DND-41 (cell line): ENCODE measurements at places on chromosomes 6 and 20.

DNA sequence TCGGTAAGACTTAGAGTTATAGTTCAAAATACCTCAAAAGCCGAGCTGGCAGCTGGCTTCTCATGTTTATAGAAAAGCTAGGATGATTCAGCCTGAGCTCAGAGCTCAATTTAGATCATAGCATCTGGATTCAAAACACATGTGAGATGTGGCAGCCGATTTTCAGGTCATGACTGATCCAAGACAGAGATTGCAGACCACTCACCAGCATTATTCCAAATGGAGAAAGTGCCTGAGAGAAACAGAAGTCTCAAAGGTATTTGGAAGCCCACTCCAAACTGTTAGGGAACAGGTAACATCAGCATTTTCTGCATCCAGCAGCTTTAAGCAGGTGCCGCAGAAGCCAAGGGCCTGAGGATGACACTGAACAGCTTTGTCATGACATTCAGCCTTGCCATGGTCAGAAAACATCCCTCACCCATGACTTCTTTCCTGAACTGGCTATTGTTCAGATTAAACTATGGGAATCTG, 102.2 kb downstream of the BACH2 start:
- H3K27ac ChIP-seq: no peak overlapping the region
- peaks cover 5% of the 10 kb centered on the region; the same call in 1 of the 2 replicates for H3K36me3 ChIP-seq
- no peak overlapping the region for H3K4me3 ChIP-seq
- no peak for DNase-seq
- no peaks in the 10 kb centered on the region for H3K27me3 ChIP-seq

GRCh38 chr6:133428295-133428694, 187.1 kb downstream of the EYA4 start:
- no peak overlapping the region for H3K27ac ChIP-seq
- no peak overlapping the region for H3K4me3 ChIP-seq
- DNase-seq: no peak
- no peaks in the 10 kb centered on the region for H3K4me1 ChIP-seq
- H3K36me3 ChIP-seq: no peaks in the 10 kb centered on the region
- H3K27me3 ChIP-seq: no peaks in the 10 kb centered on the region

DNA sequence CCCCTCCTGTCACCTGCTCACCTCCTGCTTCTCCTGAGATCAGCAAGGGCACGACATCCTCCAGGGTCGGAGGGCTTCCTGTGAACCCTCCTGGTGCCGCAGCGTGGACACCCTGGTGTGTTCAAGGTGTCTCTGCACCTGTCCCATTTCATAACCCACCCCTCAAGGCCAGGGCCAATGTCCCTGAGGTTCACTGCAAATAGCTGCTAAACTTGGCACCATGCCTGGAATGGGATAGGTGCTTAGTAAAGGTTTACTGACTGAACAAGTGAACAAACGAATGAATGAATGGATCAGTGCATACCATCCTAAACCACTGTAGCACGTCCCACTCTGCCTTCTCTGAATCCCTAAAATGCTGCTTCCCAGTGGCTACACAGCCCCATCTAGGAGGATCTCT, 35.0 kb downstream of the SIRPA start:
- no peaks in the 10 kb centered on the region for H3K36me3 ChIP-seq
- H3K4me1 ChIP-seq: no peaks in the 10 kb centered on the region
- peaks cover 18% of the 10 kb centered on the region for H3K27me3 ChIP-seq
- no peak overlapping the region for H3K27ac ChIP-seq

- H3K27ac ChIP-seq: no peak overlapping the region
- no peaks in the 10 kb centered on the region for H3K27me3 ChIP-seq
- no peaks in the 10 kb centered on the region for H3K4me1 ChIP-seq
- no peak overlapping the region for H3K4me3 ChIP-seq
- H3K36me3 ChIP-seq: no peaks in the 10 kb centered on the region
- no peak for DNase-seq
Observed at GRCh38 chr6:23681743-23682142, 444.3 kb upstream of the NRSN1 start.

- no peaks in the 10 kb centered on the region for H3K27me3 ChIP-seq
- no peak overlapping the region for H3K4me3 ChIP-seq
- no peak for DNase-seq
- H3K4me1 ChIP-seq: no peaks in the 10 kb centered on the region
- H3K27ac ChIP-seq: no peak overlapping the region
- H3K36me3 ChIP-seq: no peaks in the 10 kb centered on the region
Observed at GRCh38 chr6:138440758-138441357, 36.8 kb downstream of the HEBP2 start.

- no peak overlapping the region for H3K4me3 ChIP-seq
- no peaks in the 10 kb centered on the region for H3K27me3 ChIP-seq
- H3K27ac ChIP-seq: no peak overlapping the region
- H3K4me1 ChIP-seq: no peaks in the 10 kb centered on the region
- no peak for DNase-seq
Observed at GRCh38 chr6:75794954-75795739, 46.1 kb downstream of the MYO6 start.

GRCh38 chr20:7379621-7380220, 560.5 kb downstream of the HAO1 start:
- DNase-seq: no peak
- peaks cover 5% of the 10 kb centered on the region for H3K27me3 ChIP-seq
- H3K27ac ChIP-seq: no peak overlapping the region
- H3K4me3 ChIP-seq: no peak overlapping the region
- no peaks in the 10 kb centered on the region for H3K4me1 ChIP-seq

DNA sequence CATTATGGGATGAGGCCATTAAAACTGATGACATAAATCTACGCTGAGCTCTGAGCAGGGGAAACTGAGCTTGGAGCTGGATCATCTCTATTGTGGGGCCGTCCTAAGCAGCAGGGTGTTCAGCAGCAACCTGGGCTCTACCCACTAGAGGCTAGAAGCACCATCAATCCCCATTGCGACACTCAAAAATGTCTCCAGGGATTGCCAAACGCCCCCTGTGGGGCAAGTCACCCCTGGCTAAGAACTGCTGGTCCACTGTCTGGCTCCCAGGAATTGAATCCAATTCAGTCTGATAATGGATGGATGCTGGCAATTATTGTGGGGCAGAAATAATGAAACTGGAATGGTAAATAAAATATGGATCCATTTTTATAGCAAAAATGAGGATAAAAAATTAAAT, 38.2 kb downstream of the PMEPA1 start:
- H3K4me1 ChIP-seq: no peaks in the 10 kb centered on the region
- H3K27me3 ChIP-seq: peaks cover 12% of the 10 kb centered on the region
- H3K36me3 ChIP-seq: no peaks in the 10 kb centered on the region
- DNase-seq: no peak

GRCh38 chr6:20411953-20412681, 10.4 kb downstream of the E2F3 start:
- H3K36me3 ChIP-seq: peaks cover 71% of the 10 kb centered on the region
- H3K4me1 ChIP-seq: peaks cover 33% of the 10 kb centered on the region; the same call in 1 of the 2 replicates
- DNase-seq: no peak
- no peak overlapping the region for H3K4me3 ChIP-seq

GRCh38 chr20:24918579-24919566, 30.2 kb upstream of the CST7 start:
- H3K4me3 ChIP-seq: no peak overlapping the region
- no peaks in the 10 kb centered on the region for H3K27me3 ChIP-seq
- H3K36me3 ChIP-seq: no peaks in the 10 kb centered on the region
- no peak overlapping the region for H3K27ac ChIP-seq

DNA sequence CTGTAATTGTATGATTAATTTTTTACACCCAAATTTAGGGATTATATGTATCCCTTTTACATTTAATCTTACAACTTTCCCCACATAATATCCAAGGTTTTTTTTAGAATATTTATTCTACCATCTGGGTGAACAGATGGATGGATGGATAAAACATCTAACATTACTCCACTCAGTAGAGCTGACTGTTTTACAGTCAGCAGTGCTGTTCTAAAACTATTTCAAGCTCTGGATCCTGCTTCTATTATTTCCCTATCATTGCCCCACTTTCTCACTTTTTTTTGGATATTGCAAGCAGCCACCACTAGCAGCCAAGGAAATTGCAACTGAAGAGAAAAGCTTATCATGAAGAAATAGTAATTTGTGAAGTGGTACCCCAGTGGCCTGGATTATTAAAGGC, 173.7 kb downstream of the ARHGAP18 start:
- H3K36me3 ChIP-seq: no peaks in the 10 kb centered on the region
- no peak overlapping the region for H3K27ac ChIP-seq
- no peak overlapping the region for H3K4me3 ChIP-seq
- H3K4me1 ChIP-seq: no peaks in the 10 kb centered on the region
- peaks cover 12% of the 10 kb centered on the region for H3K27me3 ChIP-seq

GRCh38 chr6:150196942-150197745, 54.3 kb downstream of the PPP1R14C start:
- no peaks in the 10 kb centered on the region for H3K4me1 ChIP-seq
- peaks cover 21% of the 10 kb centered on the region for H3K27me3 ChIP-seq
- H3K4me3 ChIP-seq: no peak overlapping the region
- H3K36me3 ChIP-seq: no peaks in the 10 kb centered on the region

GRCh38 chr6:146990821-146991798, 213.1 kb upstream of the STXBP5 start:
- no peak overlapping the region for H3K27ac ChIP-seq
- no peaks in the 10 kb centered on the region for H3K27me3 ChIP-seq
- H3K4me3 ChIP-seq: no peak overlapping the region
- H3K4me1 ChIP-seq: no peaks in the 10 kb centered on the region
- no peaks in the 10 kb centered on the region for H3K36me3 ChIP-seq
